ENCODE measurements at places on chromosomes 4 and X.
A peak's percentile ranks its signal among the peaks of the same experiment; 100 is the strongest.

DNA sequence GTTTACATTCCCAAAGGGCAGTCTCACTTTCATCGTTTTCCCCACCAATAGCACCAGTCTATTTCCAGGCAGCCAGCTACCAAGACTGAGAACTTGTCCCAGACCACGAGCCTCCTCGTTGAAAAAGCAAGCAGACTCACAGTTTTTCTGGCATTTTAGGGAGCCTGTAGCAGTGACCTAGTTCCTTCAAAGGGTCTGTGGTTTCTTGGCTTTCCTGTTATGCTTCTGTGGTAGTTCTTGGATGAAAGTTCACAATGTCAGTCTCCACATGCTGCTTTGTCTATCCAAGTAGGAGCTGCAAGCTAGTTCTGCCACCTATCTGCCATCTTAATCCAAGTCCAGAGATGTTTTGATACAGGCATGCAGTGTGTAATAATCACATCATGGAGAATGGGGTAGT lies 151.6 kb upstream of the ZC4H2 start:
- DNase-seq = peak; percentile 0

DNA sequence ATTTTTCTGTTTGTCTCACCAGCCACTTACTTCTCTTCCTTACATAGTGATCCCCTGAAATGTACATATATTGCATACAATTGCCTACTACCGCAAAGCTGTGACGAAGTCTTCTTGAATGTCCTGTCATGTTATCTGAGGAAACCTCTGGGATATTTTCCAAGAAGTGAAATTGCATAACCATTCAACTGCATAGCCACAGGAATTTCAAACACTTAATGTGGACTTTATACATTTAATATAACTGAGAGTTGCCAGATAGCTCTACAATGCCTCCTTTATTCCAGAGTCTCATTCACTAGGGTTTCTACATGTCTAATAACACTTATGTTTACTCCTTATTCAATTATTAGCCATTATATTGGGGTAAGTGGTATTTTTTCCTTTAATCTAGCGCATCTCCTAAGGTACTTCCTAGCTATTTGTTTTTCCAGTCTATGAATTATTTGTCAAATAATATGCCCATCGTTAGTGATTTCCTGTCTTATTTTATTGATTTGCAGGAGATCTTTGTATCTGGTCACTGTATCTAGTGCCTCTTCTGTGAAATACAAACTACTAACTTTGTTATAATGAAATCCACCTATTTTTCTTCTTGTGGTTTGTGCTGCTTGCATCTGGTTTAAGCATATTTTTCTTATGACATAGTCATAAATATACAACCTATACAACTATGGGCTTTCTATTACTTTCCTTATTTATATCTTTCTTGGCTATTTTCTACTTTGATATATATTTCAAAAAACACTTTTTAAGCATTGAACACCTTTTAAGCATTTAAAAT lies 69.2 kb upstream of the GRID2 start:
- DNase-seq = peak; percentile 92

DNA sequence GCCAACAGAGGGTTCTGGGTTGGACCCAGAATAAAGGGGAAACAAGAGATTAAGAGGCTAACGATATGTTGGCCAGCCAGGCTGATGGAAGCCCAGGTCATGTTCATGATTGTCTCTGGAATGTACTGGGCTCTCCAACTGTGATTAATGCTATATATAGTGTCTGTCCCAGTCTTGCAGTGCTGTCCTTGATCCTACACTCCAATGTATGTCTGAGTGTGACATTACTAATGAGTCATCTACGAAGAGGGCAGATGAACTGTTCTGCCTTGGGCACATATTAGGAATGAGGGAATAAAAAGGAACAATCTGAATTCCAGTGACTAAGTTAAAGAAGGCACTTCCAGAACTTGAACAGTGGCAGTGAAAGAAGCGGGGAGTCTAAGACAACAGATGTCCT lies 142.1 kb downstream of the PDGFRA start:
- peak; percentile 43 for DNase-seq

DNA sequence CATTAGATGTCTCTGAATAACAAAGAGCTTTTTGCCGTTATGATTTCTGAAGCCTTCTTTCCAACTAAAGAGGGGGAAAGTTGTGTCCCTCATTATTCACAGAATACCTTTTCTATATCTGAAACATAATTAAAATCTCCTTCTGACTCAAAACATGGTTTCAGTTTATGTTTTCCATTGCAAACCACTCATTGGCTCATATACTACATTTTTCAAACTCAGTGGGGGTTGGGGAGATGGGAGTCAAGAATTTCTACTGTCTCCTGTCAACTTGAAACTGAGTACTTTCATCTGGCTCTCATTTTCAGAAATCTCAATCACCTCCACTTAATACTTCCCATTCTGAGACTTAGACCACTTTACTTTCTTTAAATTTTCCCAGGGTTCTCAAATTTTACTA lies 1839.5 kb upstream of the PCDH10 start:
- no peak for DNase-seq

GRCh38 chrX:40945361-40945713 lies 139.9 kb upstream of the USP9X start:
- DNase-seq = peak; percentile 82

GRCh38 chrX:43666311-43666912 lies 10.3 kb downstream of the MAOA start:
- no peak for DNase-seq

GRCh38 chr4:119750771-119751170 lies 122.2 kb upstream of the PDE5A start:
- peak; percentile 2 for DNase-seq

GRCh38 chr4:41157009-41157408 lies 57.3 kb downstream of the APBB2 start:
- DNase-seq = no peak

DNA sequence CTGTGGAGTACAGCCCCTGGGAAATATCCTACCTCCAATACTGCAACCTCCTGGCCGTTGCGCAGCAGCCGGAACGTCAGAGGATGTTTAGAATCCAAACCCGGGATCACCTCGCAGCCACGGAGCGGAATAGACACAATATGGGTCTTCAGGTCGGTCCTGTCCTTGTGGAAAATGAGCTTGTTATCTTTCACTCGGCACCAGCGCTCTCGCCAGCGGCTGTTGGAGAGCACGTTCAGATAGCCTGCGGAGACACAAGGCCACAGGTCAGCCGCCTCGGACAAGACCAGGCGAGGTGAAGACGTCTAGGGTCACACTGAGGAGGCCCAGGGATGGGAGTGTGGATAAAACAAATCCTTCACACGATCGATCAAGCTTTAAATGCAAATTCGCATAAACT lies 139.3 kb downstream of the AFAP1 start:
- no peak for DNase-seq

GRCh38 chr4:102400898-102401297 lies 55.6 kb upstream of the SLC39A8 start:
- no peak for DNase-seq

DNA sequence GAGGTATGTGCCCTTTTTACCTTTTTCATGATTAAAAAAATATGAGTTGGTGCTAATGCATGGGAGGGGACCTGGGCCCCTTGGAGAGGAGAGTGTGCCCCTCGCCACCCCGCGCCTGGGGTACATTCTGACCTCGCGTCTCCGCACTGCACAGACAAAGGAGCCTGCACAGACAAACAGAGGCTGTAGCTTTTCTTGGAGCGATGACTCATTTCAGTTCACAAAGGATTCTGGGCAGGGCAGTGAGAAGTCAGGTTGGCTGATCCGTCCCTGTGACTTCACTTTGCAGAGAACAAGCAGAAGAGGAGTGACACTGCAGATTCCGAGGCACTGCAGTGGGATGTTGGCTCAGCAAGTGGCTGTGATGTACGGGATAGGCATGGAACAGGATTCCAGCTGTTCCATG lies 82.9 kb downstream of the STOX2 start:
- DNase-seq = peak; percentile 1

GRCh38 chr4:91025241-91026148 lies 898.3 kb downstream of the CCSER1 start:
- no peak for DNase-seq

- no peak for DNase-seq
Observed at GRCh38 chr4:183618681-183619080, 40.3 kb downstream of the RWDD4 start.

DNA sequence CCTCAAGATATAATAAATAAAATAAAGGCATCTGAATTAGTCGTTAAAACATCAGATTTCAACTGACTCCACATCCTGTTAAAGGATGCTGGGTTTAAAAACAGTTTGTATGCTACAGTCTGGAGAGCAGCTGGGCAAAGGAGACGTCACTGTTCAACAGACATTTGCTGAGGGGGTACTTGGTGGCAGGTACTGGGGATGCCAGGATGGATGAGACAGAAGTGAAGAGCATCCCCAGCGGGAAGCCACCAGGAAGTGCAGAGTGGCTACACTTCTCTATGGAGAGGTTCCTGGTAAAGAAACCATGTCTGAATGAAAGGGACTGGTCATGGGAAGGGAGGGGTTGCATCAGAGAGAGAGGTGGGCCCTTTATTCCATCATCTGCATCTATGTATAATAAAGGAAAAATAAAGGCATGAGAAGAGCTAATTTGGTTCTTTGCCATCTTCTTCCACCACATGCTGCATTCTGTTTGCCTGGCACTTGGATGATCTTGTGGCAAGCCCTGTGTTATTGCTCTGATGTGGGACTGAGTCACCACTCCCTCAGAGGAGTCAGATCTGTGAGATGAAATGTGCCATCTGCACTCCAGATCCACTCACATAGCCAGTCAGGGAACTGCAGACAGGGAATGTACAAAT lies 145.0 kb downstream of the SOWAHB start:
- peak; percentile 99 for DNase-seq

- no peak for DNase-seq
Observed at GRCh38 chr4:183986971-183987946, 82.2 kb downstream of the STOX2 start.

- no peak for DNase-seq
Observed at GRCh38 chrX:127490000-127490399, 562.2 kb downstream of the ACTRT1 start.

GRCh38 chr4:159060161-159060560 lies 42.7 kb upstream of the RAPGEF2 start:
- DNase-seq = no peak

DNA sequence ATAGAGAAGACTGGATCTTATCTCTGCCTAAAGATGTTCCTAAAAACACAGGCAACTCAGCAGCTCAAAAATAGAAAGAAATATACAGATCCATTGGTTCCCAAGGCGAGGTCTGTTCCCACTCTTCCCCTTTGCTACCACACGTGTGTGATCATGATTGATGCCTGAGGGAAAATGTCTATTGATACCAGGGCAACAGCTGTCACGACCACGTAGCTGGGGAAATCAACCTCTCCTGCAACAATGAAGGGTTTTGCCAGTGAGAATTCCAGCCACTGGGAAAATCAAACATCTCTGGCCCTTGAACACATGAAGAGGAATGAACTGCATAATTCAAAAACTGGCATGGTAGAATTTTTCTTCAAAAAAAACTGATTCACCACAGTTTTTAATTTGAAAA lies 131.0 kb upstream of the MAP3K15 start:
- no peak for DNase-seq

DNA sequence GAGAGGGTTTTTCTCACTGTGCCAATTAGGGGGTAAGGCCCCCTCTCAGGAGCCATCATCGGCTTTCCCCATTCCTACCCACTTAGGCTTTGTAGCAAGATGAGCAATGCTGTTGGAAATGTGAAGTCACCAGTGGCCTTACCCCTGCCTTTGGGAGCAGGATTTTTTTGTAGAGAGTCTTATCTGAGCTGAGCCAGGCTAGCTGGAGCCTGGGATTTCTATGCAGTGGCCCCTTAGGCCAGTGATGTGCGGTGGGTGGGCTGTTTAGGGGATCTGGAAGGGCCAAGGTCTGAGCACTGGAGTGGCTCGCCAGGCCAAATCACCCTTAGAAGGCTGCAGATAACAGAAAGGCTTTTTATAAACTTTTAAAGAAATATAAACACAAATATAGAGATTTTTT lies 4.2 kb downstream of the CXorf65 start:
- DNase-seq = no peak

DNA sequence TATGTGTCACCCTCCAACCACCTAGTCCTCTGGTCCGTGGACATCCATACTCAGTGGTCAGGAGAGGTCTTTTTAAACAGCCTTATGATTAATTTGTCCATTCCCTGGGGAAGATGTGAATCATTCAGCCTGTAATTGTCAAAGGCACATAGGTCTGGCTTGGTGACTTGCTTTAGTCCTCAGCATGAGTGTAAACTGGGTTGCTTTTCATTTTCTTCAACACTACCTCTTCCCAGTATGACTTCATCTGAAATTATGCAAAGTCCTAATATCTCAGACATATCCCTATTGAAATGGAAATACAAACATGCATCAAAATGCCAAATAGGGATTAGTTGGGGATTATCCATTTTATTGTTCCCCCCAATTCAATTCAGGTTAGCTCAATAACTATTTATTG lies 208.3 kb upstream of the AMOT start:
- no peak for DNase-seq

DNA sequence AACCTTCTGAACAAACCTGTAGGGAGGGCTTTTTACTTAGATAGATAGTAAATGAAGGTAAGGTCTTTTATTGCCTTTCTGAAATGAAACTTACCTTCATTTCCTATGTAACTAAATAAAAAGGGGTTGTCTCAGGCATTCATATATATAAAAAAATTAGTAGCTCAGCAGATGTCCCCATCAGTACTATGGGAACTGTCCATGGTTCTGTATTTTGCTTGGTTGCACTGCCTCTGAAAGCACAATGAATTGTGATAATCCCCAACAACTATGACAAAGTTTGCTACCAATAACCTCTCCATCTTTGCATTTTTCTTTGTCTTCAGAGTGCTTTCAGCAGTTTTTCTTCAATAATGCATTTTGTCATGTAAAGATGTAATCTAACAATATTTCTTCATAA lies 222.4 kb downstream of the SLIT2 start:
- peak; percentile 9 for DNase-seq

GRCh38 chrX:75051047-75051446 lies 105.0 kb downstream of the ABCB7 start:
- no peak for DNase-seq

- peak; percentile 20 for DNase-seq
Observed at GRCh38 chr4:47705326-47705981, 132.4 kb downstream of the CORIN start.

DNA sequence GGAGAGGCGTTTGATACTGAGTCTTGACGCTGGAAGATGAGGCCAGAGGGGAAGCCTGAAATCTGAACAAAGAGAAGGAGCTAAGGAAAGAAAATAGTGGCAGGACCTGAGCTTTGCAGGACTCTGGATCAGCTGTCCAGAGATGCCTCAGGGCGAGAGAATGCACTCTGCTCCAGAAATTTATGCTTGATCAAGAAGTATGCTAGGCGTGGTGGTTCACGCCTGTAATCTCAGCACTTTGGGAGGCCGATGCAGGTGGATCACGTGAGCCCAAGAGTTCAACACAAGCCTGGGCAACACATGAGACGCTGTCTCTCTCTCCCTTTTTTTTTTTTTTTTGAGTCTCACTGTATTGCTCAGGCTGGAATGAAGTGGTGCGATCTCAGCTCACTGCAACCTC lies 1.9 kb downstream of the TRIM75 start:
- DNase-seq = no peak

- no peak for DNase-seq
Observed at GRCh38 chr4:183383606-183384005, 60.8 kb upstream of the CDKN2AIP start.

- no peak for DNase-seq
Observed at GRCh38 chrX:30228526-30228925, 1.9 kb upstream of the MAGEB3 start.

All from RPMI7951 (cell line).